NCI-H2029 (cell line): ENCODE measurements at places on chromosomes 12 and 14.

GRCh38 chr12:68805592-68806120 is 2.3 kb upstream of the MDM2 start:
- no peak for DNase-seq

DNA sequence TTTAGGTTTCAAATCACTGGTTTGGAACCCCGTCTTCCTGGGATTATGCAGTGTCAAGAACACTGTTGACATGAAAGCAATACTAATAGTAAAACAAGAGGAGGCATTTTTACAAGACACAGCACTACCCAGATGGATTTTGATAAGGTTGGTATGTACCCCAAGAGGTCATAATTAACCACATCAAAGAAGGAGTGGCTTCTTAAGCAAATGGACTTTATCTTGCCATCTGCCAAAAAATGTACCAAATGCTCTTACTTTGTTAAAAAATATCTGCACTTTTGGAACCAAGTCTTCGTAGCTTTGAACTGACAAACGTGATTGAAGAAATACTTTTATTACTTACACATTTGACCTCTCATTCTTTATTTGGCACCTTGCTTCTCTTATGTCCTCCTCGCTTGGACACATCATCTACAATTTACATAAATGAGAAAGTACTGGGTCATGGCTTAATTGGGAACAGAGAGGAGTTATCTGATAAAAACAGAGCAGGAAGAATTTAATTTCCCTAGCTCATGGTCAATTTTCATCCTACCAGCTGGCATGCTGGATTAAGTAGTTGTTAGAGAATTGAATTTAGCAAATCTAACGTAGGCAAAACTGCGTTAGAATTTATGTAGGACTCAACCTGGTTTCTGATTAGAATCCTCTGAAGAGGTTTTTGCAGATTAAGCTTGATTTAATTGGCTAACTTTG is 54.5 kb upstream of the PRICKLE1 start:
- no peak for DNase-seq

GRCh38 chr12:75938189-75938588 is 93.4 kb downstream of the PHLDA1 start:
- DNase-seq = no peak

DNA sequence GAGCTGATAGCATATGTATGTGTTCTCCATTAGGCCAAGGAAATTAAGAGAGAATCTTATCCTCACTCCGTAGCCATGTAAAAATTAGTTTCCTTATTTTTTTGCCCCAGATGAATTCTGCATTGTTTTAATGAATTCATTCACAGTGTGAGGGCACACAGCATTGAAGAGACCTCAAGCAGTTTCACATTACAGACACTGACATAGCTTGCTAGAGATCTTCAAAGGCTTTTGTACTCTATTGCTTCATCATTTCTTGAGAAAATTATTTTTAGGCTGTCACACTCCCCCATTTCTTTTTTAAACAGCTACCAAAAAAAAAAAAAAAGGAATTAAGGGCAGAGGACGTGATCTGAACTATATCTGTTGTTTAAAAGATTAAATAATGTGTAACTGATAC is 251.1 kb downstream of the BCAT1 start:
- DNase-seq = no peak

DNA sequence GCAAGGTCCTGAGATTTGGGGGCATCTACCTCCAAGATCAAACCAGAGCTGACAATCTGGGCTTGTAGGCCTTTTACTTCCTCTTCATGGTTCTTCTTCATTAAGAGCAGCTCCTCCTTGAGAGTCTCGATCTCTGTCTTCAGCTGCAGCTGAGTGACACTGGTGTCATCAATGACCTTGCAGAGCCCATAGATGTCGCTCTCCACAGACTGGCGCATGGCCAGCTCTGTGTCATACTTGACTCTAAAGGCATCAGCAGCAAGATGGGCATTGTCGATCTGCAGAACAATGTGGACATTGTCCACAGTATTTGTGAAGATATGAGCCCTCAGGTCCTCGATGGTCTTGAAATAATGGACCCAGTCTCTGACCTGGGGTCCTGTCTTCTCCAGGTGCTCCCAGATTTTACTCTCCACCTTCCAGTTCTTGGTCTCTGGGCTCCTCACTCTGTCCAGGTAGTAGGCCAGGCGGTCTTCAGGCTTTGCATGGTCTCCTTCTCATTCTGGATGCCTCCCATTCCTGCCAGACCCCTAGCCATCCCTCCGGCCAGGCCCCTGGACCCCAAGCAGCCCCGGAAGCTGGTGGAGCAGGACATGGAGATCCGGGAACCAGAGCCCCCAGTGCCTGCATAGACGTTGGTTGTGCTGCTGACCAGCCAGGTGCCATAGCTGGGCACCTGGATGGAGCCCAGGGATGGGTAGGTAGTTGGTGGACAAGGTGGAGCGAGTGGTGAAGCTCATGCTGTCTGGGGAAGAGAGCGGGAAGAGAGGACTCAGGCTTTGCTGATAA is 141.0 kb downstream of the MSRB3 start:
- no peak for DNase-seq

DNA sequence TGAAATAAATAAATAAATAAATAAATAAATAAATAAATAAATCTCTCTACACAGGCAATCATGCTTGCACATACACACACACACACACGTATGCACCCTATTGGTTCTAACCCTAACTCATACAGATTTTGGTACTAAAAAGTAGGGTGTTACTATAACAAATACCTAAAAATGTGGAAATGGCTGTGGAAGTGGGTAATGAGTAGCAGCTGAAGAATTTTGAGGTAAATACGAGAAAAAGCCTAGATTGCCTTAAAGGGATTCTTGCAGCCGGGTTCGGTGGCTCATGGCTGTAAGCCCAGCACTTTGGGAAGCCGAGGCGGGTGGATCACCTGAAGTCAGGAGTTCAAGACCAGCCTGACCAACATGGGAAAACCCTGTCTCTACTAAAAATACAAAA is 15.7 kb upstream of the SLC2A3 start:
- DNase-seq = no peak

DNA sequence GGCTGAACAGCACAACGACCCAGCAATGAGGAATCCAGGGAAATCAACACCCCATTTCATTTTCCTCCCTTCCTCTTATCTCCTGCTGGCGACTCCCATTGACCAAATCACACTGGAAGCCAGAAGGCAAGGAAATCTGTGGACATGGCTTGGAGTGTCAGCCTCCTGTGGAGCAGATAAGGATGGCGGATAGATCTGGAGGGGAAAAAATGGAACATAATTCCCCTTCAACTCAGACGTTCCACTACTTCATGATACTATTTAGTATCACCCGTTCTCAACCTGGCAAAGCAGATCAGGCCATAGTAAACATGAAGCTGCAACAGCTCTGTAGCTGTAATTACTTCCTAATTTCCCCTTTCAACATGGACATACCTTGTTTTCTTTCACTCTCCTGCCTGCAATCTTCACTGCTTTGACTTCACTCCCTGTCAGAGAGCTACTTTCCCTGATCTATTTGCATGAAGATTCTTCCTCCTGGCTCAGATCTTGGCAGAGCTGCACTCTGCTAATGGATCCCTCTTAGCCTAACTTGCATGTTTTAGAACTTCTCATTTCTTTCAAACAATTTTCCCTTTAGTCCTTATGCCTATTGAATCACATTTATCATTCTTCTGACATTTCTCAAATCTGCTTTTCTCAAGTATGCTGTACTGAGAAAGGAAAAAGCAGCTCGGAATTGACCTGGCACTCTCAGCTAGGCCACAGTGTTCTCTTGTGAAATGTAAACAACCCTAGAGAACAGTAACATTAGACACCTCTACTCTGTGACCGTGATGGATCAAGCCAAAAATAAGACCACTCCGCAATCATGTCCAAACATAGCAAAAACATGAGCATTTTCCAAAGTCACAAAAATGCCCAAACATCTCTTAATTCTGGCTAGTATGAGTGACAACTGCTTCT is 135.1 kb downstream of the ETNK1 start:
- DNase-seq = no peak

DNA sequence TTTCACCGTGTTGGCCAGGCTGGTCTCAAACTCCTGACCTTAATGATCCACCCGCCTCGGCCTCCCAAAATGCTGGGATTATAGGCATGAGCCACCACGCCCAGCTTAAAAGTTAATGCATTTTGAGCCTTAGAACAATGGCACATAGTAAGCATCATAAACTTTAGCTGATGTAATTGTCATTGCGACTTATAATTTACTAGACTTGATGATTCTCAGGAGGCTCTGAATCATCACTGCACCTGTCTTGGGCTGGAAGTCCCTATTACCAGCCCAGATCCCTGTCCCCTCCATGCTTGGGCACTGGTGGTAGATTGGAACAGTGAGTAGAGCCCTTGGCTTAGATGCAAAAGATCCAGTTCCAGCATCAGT is 26.1 kb downstream of the KMT5A start:
- DNase-seq = no peak

DNA sequence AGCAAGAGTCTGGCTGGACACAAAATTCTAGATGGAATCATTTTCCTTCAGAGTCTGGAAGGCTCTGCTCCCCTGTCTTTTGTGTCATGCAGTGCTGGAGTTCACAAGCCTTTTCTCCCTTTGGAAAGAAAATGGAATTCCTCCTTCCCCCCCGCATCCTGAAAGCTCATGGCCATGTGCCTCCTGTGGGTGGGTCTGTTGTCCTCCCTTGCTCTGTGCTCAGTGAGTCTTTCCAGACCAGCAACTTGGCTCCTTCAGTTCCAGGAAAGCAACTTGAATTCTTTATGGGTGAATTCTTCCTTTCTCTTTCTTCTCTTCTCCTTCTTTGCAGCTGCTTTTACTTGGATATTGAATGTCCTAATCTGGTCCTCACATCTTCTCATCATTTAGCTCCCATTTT is 70.2 kb downstream of the TUNAR start:
- no peak for DNase-seq

GRCh38 chr14:74763803-74764531 is 851 bp downstream of the YLPM1 start:
- DNase-seq = no peak

DNA sequence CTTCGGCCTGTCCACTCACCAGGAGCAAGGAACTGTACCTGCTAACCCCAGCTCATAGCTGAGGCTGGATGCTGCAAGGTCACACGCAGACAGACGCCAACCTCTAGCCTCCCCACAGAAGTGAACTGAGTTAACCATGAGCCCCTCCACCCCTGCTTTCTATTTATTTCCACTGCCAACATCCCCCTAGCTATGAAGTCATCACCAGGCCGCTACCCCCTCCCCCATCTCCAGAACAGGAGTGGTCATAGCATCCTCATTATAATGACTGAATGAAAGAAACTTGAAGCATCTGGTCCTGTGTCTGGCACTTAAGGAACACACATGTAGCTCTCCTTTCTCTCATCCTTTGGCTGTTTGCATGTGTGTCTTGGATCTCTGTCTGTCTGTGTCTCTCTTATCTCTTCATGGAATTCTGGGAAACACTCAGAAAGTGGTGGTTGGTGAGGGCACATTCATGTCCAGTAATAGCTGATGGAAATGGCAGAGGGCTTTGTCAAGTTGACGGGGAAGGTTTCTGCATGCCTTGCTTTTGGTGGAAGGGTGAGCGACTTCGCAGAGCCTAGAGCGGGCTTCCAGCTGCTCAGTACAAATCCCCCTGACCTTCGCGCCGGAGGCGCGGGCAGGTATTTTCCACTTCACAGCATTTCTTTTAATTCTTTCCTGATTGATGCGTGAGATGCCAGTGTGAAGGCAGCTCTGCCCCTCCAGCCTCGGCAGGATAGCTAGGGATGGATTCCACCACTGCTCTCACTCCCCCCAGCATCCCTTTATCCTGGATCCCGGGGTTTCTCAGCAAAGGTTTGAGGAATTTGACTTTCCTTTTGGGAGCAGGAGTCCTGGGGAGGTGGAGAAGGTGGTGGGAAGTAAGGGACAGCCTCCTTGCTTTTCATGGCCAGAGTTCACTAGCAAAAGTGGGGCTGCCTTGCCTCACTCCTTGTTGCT is 198.2 kb downstream of the CHST11 start:
- no peak for DNase-seq

GRCh38 chr12:75322464-75322863 is 7.7 kb downstream of the CAPS2 start:
- DNase-seq = no peak

DNA sequence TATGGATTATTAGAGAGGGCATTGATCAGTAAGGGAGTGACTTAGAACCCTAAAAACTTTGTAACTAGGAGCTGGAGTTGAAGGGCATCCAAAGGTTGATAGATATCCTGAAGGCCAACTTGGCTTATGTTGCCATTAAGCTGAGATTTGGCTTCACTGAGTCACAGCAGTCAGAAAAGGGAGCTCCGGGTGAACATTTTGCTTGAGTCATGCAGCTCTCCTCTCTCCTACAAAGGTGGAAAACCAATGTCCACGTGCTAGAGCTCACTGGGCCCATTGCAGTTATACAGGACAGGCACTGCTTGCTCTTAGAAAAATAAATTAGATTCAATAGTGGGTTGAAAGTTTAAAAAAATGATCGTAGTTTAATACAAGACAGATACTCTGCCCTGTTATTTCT is 87.3 kb upstream of the LRIG3 start:
- no peak for DNase-seq

GRCh38 chr14:36522347-36522971 is 2.4 kb upstream of the NKX2-1 start:
- no peak for DNase-seq

DNA sequence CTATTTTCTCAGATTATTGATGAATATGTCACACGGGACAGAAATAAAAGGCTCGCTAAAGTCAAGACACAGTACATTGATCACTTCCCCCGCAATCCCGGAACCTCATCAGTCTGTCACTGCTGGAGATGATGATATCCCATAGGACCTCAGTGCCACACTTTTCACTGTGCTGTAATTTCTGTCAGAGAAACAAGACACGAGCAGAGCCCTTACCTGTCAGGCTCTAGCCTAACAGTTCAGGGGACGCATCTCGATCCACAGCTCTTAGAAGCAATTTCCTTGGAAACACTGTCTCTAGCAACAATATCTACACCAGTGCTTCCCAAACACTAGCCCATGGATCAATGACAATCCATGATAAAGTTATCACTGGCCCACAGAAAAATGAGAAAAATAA is 140.0 kb downstream of the GRIN2B start:
- DNase-seq = no peak

DNA sequence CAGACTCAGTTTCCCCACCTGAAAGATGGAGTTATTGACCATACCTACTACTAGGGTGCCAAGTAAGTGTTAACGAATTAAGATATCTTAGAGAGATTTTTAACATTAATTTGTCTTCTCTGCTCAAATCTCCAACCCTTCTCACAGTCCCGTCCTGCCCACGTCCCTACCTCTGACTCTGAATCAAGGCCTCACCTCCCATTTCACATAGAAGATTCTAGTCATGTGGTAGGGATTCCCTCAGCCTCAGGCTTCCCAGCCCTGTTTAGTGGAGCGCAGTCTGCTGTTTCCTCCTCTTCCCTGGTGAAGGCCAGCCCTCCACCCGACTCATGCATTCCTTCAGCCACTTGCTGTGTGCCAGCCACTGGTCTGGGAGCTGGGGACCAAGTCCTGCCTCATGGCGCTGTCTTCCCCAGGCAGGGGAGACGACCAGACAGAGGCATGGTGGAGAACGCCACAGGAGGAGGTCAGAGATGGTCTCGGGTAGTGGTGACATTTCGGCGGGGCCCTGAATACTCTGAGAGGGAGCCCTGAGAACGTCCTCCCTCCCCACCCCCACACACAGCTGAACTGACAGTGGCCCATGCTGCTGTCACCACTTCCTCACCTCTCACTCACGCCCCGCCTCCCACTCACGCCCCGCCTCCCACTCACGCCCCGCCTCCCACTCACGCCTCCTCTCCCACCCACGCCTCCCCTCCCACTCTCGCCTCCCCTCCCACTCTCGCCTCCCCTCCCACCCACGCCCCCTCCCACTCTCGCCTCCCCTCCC is 38.8 kb downstream of the TMEM63C start:
- no peak for DNase-seq
